HepG2 (cell line): ENCODE measurements at places on chromosomes 3 and 15. TPM values are rescaled to one million over a fixed set of nuclear protein-coding genes. Genes with fewer than 3 reads are reported as not detected.

Gene FOXL2NB
- total RNA-seq: not detected in 2 replicates

Gene TM6SF1
- total RNA-seq: not detected in 2 replicates

Gene FILIP1L
- 8.1 and 10.2 TPM in 2 replicates for total RNA-seq

Gene TMEM158
- 0.13 TPM in 1 of 2 replicates, not detected in the other for total RNA-seq

Gene SEMA7A
- total RNA-seq: 7.1 and 15.8 TPM in 2 replicates

Gene SYNPR
- 0.04 TPM in 1 of 2 replicates, not detected in the other for total RNA-seq

Gene TGM5
- 0.18 and 0.22 TPM in 2 replicates for total RNA-seq

Gene POU1F1
- total RNA-seq: not detected in 2 replicates

Gene MYZAP
- total RNA-seq: 0.13 TPM in 1 of 2 replicates, not detected in the other

Gene TUSC7
- total RNA-seq: not detected in 2 replicates

Gene C2CD4A
- 0.17 and 0.20 TPM in 2 replicates for total RNA-seq

Gene ADAMTS7
- total RNA-seq: 0.09 TPM in 1 of 2 replicates, not detected in the other

Gene HESX1
- total RNA-seq: 0.75 and 0.97 TPM in 2 replicates

Gene CASR
- total RNA-seq: not detected in 2 replicates

Gene C3orf49
- total RNA-seq: not detected in 2 replicates

Gene STX19
- not detected in 2 replicates for total RNA-seq

Gene SYNM
- 3.7 and 6.0 TPM in 2 replicates for total RNA-seq

Gene C3orf20
- total RNA-seq: 0.04 TPM in 1 of 2 replicates, not detected in the other

Gene SPTSSB
- 0.51 and 0.84 TPM in 2 replicates for total RNA-seq

Gene ATP10A
- total RNA-seq: 0.36 and 0.58 TPM in 2 replicates

Gene SLC28A1
- 0.31 and 0.39 TPM in 2 replicates for total RNA-seq

Gene GABRB3
- total RNA-seq: not detected in 2 replicates

Gene CCR9
- not detected in 2 replicates for total RNA-seq

Gene MOBP
- not detected in 2 replicates for total RNA-seq

Gene CHRFAM7A
- 1.1 and 1.2 TPM in 2 replicates for total RNA-seq

Gene NOX5
- total RNA-seq: not detected in 2 replicates

Gene SNTN
- not detected in 2 replicates for total RNA-seq

Gene GMNC
- total RNA-seq: not detected in 2 replicates

Gene HDC
- not detected in 2 replicates for total RNA-seq

Gene LIPH
- 0.09 TPM in 1 of 2 replicates, not detected in the other for total RNA-seq

Gene IMPG2
- total RNA-seq: 0.02 TPM in 1 of 2 replicates, not detected in the other

Gene HGD
- total RNA-seq: 265 and 319 TPM in 2 replicates

Gene KNG1
- 3.5 and 7.0 TPM in 2 replicates for total RNA-seq

Gene ITGB5
- 50.2 and 74.1 TPM in 2 replicates for total RNA-seq

Gene TEX55
- total RNA-seq: not detected in 2 replicates

Gene CXCR6
- not detected in 2 replicates for total RNA-seq

Gene ISL2
- 2.5 and 5.1 TPM in 2 replicates for total RNA-seq

Gene ZIC4
- total RNA-seq: not detected in 2 replicates
